ENCODE measurements at places on chromosomes 5 and 9.

GRCh38 chr9:76798527-76798926, 34.3 kb downstream of the PCA3 start:
- no peak for DNase-seq

GRCh38 chr5:14134083-14134482, 9.1 kb upstream of the TRIO start:
- no peak for DNase-seq

GRCh38 chr5:40754381-40755092, 1.2 kb downstream of the TTC33 start:
- DNase-seq, result no peak

GRCh38 chr9:85527331-85528020, 214.3 kb downstream of the AGTPBP1 start:
- no peak for DNase-seq

All from right lobe of liver (tissue), 6 donors.